Urothelium cell line (cell line): ENCODE measurements at places on chromosomes 3 and 15.
A peak's percentile ranks its signal among the peaks of the same experiment; 100 is the strongest.

- DNase-seq: no peak
Observed at GRCh38 chr3:119508172-119508845, 10.0 kb downstream of the TIMMDC1 start.

DNA sequence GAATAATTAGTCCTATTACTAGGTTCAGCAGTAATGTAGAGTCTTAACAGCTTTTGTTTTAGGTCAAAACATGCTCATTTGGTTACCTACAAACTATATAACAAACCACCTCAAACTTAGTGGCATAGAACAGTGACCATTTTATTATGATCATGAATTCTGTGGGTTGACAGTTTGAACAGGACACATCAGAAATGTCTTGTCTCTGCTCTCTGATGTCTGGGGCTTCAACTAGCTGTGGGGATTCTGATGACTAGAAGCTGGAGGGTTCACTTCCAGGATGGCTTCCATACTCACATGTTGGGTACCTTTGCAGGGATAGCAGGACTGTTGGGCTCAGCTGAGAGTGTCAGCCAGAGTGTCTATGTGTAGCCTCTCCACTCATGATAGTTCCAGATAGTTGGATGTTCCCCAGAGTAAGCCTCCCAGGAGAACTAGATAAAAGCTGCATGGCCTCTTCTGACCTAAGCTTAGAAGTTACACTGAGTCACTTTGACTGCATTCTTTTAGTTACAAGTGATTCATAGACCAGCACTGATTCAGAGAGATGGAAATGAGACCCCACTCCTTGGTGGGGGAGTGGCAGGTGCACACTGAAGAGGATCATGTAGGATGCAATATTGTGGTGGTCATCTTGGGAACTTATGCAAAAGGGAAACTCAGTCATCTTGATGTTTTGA is 32.6 kb downstream of the PLCL2 start:
- no peak for DNase-seq

DNA sequence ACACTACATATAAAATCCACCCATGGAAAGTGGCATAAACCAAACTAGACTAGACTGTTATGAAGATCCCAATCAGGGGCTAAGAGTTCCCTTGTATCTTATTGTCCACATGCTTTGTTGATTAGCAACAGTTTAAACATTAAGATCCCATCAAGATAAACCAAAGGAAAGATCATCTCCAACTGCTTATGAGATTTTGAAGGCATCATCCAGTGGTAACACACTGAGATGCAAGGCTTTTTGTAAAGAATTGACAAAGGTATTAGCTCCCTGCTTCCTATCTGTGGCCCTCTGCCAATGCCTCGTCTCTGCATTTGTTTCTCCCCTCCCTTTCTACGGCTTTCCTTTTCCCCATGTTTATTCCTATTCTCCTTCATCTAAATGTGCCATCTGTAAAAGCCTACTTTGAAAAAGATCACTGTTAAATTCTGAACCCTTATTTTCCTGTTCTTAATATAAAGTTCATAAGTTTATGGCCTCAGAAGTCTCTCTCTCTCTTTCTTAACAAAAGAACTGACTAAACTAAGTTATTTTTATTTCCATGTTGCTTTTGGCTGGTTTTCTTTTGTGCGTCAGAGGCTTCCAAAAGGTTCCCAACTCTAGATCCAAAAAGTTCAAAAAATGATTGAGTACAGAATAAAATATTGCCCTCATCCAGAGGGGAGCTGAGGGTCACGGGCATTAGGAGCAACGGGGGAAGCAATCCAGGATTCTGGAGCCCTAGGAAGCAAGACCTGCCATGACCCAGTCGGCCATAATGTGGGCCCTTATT is 5.5 kb downstream of the PLD1 start:
- no peak for DNase-seq

- DNase-seq: no peak
Observed at GRCh38 chr3:176584413-176585176, 612.7 kb downstream of the TBL1XR1 start.

DNA sequence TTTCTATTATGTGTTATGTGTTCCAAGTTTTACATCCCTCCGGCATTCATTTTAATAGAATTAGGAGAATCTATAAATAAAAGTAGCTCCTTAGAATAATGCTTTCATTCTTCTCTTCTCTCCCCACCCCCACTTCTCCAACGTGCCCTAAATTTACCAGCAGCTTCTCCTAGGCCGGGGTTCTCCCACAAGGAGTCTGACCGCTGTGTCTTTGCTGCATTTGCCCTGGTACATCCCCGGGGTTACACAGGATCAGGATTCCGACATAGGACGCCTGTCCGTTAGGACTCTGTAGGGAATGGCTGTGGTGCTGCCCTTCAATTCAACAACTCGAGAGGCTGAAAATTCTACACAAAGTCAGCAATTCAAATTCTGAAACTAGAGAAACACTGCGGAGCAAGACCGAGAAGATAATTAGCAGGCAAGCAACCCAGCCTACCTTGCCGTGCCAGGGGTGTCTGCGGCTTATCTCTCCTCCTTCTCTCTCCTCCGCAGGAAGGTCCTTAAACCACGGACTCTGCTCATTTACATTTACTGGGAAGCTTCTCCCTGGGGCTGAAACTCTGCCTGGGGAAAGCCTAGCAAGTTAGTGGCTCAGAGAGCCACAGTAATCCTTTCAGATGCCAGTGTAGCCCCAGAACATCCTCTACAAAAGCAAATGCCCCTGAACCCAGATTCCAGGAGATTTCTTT is 18.8 kb downstream of the PCSK6 start:
- no peak for DNase-seq

- DNase-seq: peak; percentile 10
Observed at GRCh38 chr3:101720851-101721840, 3.3 kb upstream of the CEP97 start.

GRCh38 chr3:134126153-134126552 is 96.4 kb upstream of the SLCO2A1 start:
- no peak for DNase-seq

DNA sequence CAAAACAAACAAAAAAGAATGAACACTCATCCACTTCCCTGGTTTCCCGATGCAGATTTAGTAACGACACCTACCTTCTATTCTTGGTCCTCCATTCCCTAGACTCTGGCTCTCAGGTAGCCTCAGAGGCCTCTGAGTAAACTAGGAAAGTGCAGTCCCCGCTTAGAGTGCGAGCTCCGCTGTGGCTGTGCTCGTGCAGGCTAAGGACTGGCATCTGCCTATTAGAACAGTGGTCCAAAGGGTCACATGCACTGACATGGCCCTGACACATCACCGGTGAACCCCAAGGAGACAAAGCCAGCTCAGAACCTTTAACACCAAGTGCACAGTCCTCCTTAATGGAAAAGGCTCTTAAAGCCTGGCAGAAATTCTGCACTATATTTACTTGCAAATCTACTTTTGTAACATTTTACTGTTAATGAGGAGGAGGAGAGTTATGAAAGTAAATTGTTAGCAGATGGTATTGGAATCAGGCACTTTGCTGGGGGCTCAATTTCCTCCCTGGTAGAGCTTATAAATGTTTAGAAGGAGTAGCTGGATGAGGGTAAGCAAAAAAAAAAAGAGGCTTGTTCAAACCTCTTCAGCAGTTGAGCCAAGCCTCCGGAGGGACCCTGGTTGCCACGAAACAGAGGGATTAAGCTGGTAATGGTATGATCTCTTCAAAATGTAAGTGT is 31.1 kb downstream of the VGLL4 start:
- DNase-seq: no peak

DNA sequence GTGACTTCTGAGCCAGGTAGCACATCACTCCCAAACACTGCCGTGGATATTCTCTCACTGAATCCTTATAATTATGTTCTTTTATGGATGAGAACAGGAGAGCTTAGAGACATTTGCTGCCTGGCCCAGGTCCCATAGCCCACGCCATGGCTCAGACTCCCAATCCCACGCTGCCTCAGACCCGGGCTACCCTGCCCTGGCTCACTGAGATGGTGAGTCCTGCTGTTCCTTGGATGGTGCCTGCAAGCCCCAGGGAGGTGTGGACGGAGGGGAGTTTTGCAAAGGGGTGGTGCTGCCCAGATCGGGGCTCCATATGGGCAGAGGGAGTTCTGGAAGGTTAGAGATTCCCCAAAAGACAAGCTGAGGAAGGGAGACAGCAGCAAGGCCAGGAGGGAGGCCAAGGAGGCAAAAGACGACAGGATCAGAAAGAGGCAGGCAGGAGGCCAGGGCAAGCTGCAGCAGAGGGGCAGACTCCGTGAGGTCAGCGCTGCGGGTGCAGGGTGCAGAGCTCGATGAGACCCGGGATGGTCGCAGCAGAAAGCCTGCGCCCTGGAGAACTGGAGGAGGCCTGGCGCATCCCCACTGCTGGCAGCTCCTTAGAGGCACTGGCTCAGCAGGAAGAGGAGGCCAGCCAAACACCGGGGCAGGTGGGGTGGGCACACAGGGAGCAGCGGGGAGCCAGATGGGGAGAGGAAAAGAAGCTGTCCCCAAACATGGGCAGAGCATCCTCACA is 95.7 kb upstream of the ALDH1A3 start:
- DNase-seq: no peak

GRCh38 chr15:99435877-99436541 is 129.8 kb upstream of the MEF2A start:
- DNase-seq: no peak

- DNase-seq: no peak
Observed at GRCh38 chr15:80852676-80853075, 73.5 kb downstream of the CEMIP start.

DNA sequence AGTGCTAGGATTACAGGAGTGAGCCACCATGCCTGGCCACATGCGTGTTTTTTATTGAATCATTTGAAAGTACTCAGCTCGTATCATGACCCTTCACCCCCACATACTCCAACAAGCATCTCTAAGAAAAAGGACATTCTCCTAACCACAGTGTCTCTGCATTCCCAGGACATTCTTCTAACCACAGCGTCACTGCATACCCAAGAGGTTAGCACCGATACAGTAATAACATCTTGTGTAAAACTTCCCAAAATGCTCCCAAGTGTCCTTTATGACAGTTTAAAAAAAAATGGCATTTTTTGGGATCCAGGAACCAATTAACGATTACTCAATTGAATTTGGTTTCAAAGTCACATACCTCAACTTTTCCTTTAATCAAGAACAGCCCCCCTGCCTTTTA is 39.6 kb downstream of the FLNB start:
- peak; percentile 63 for DNase-seq

GRCh38 chr3:168489301-168489700 is 393.6 kb upstream of the GOLIM4 start:
- DNase-seq: no peak

DNA sequence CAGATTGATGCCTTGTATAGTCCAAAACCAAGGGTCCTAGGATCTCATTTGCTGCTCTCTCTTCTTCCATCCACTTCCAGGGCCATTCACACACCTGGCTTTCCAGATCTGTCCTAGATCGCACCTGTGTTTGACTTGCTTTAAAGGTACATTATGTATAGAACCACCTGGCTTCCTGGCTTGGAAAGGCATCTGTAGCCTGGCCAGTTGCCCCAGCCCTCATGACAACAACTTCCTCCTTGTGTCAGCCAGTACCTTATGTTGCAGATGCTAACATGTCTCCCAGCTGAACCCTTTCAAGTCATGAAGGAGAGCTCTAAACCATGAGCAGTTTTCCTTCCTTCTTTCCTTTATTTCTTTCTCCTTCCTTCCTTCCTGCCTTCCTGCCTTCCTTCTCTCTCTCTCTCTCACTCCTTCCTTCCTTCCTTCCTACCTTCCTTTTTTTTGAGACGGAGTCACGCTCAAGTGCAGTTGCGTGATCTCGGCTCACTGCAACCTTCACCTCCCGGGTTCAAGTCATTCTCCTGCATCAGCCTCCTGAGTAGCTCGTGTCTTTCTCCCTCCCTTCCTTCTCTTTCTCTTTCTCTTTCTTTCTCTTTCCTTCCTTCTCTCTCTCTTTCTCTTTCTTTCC is 2.5 kb upstream of the HTR3C start:
- no peak for DNase-seq

- DNase-seq: no peak
Observed at GRCh38 chr3:131551761-131552160, 49.0 kb upstream of the MRPL3 start.

DNA sequence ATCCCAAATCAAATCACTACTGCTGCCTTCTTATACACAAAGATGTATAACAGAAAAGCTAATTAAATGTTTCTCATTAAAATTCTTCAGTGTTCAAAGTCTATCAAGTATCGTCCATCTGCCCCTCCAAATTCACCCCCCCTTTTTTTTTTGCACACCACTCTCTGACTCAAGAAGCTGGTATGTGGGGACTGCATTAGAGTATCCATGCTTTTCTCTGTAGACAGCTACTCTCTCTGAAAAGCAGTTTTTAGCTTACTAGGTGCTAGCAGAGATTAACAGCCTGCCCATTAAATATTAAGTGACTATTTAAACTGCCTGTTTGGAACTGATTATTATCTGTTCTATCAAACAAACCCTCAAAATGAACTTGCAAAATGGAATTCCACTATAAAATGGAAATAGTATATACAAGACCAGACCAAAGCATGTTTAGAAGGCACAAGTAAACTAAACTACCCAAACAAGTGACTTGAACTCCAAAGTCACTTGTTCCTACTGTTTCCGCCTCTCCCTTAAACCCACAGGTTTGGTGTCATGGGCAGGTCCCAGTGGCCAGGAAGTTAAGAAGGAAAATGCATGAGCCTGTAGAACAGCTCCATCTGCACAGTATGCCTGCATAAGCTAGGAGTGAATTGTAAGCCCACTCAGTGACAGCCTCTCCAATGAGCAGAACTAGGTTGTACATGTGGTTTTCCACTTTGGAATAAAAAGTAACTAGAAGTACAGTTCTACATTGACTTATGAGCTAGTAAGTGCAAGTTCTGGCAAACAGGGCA is 32.5 kb downstream of the GBE1 start:
- peak; percentile 30 for DNase-seq

DNA sequence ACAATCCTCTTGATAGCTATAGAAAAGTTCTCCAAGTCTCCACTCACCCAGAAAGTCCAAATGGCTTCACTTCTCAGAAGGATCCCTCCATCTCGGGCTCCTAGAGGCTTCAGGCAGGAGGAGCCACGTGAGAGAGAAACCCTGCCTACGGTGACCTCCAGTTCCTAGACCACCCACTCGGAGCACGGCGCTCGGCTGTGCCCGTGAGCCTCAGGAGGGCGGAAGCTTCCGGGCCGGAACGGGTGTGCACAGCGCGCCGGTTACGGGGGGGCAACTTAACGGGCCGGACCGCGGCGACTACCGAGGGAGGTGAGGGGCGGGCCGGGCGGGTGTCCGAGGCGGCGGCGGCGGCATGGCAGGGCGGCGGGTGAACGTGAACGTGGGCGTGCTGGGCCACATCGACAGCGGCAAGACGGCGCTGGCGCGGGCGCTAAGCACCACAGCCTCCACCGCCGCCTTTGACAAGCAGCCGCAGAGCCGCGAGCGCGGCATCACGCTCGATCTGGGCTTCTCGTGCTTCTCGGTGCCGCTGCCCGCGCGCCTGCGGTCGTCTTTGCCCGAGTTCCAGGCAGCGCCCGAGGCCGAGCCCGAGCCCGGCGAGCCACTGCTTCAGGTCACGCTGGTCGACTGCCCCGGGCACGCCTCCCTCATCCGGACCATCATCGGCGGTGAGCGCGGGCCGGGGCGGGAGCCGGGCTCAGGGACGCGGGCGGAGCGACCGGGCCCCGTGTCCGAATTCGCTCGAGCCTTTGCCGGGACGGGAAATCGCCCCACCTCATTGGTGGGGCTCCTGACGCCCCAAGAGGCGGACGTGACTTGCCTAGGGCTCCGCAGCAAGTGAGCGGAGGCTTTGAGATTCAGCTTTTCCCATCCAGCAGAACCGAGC is at the start of gene EEFSEC:
TSS of gene EEFSEC (plus strand) at position 326 of the 886 bp plus-strand sequence. CDS start at position 353, 27 bp downstream.
- peak; percentile 83 for DNase-seq
